ENCODE measurements at places on chromosomes 16 and 17. TPM values are rescaled to one million over a fixed set of nuclear protein-coding genes. Genes with fewer than 3 reads are reported as not detected.

CES5A gene
- total RNA-seq = not detected

MT4 gene
- total RNA-seq = not detected

QRICH2 gene
- 3.6 TPM for total RNA-seq

NKD1 gene
- 4.1 TPM for total RNA-seq

SSTR5 gene
- not detected for total RNA-seq

ITGB4 gene
- total RNA-seq = 15.7 TPM

KRTAP4-5 gene
- total RNA-seq = not detected

IRX3 gene
- total RNA-seq = 1.8 TPM

TBC1D3L gene
- 12.8 TPM for total RNA-seq

ZKSCAN2 gene
- 7.6 TPM for total RNA-seq

SEPTIN1 gene
- total RNA-seq = not detected

CDRT15 gene
- not detected for total RNA-seq

CENPX gene
- 58.2 TPM for total RNA-seq

ZNF423 gene
- total RNA-seq = 11.8 TPM

GPR142 gene
- total RNA-seq = not detected

PIPOX gene
- total RNA-seq = 15.8 TPM

KCNH6 gene
- 0.33 TPM for total RNA-seq

PAGR1 gene
- 31.6 TPM for total RNA-seq

CCL8 gene
- total RNA-seq = 0.12 TPM

KRT25 gene
- total RNA-seq = not detected

HES7 gene
- not detected for total RNA-seq

PRAC1 gene
- not detected for total RNA-seq

CCL14 gene
- 1.5 TPM for total RNA-seq

CLEC19A gene
- not detected for total RNA-seq

ZSWIM7 gene
- total RNA-seq = 27.0 TPM

PIRT gene
- total RNA-seq = not detected

VWA3A gene
- total RNA-seq = not detected

CCL18 gene
- total RNA-seq = 1.5 TPM

TMEM100 gene
- 18.5 TPM for total RNA-seq

NR1D1 gene
- total RNA-seq = 3.0 TPM

SYT17 gene
- total RNA-seq = 6.7 TPM

RBFOX1 gene
- 1.00 TPM for total RNA-seq

VASN gene
- 12.1 TPM for total RNA-seq

C16orf96 gene
- 0.12 TPM for total RNA-seq

PSMD7 gene
- total RNA-seq = 84.8 TPM

LIG3 gene
- 29.4 TPM for total RNA-seq

CDK5RAP3 gene
- total RNA-seq = 88.9 TPM
